ENCODE measurements at places on chromosomes 3 and 15.

DNA sequence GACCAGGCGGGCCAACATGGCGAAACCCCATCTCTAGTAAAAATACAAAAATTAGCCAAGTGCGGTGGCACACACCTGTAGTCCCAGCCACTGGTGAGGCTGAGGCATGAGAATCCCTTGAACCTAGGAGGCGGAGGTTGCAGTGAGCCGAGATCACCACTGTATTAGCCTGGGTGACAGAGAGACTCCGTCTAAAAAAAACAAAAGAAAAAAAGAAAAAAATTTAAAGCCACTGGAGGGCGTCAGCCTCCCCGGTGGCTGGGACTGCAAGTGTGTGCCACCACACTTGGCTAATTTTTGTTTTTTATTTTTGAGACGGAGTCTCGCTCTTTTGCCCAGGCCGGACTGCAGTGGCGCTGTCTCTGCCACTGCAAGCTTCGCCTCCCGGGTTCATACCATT lies 7.9 kb downstream of the RTF1 start:
- peak overlapping the region; percentile 48 for H3K4me3 ChIP-seq
- DNase-seq, result no peak
- no peaks in the 10 kb centered on the region for H3K27me3 ChIP-seq
- peaks cover 44% of the 10 kb centered on the region for H3K4me1 ChIP-seq
- peaks cover 11% of the 10 kb centered on the region for H3K36me3 ChIP-seq

- H3K4me3 ChIP-seq, result no peak overlapping the region
- no peaks in the 10 kb centered on the region for H3K4me1 ChIP-seq
- H3K27ac ChIP-seq, result no peak overlapping the region
- no peaks in the 10 kb centered on the region for H3K36me3 ChIP-seq
Measured at GRCh38 chr3:171898192-171898591, 55.0 kb downstream of the TMEM212 start.

- H3K4me3 ChIP-seq, result no peak overlapping the region
- no peaks in the 10 kb centered on the region for H3K27me3 ChIP-seq
- no peak overlapping the region for H3K27ac ChIP-seq
- no peaks in the 10 kb centered on the region for H3K4me1 ChIP-seq
Measured at GRCh38 chr3:88997260-88997659, 110.2 kb upstream of the EPHA3 start.

GRCh38 chr3:122691195-122691594 lies 10.6 kb downstream of the PARP14 start:
- no peak overlapping the region for H3K27ac ChIP-seq

DNA sequence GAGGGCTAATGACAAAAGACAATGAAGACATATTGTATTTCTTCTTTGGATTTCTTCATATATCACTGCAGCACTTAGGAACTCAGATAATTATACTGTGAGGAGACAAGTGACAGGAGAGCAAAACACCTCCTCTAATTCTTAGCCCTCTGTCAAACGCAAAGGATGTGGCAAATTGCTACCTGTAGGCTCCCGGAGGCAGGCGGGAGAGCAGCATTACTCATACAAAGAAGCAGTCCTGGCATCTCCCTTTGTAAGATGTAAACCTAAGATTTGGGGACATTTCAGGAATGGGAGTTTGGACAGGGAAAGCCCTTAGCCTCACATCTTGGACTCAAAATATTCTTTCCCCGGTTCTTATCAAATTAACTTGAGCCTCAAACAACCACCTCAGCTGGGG lies 460.8 kb downstream of the SOX2 start:
- no peak overlapping the region for H3K4me3 ChIP-seq
- no peak overlapping the region for H3K27ac ChIP-seq

DNA sequence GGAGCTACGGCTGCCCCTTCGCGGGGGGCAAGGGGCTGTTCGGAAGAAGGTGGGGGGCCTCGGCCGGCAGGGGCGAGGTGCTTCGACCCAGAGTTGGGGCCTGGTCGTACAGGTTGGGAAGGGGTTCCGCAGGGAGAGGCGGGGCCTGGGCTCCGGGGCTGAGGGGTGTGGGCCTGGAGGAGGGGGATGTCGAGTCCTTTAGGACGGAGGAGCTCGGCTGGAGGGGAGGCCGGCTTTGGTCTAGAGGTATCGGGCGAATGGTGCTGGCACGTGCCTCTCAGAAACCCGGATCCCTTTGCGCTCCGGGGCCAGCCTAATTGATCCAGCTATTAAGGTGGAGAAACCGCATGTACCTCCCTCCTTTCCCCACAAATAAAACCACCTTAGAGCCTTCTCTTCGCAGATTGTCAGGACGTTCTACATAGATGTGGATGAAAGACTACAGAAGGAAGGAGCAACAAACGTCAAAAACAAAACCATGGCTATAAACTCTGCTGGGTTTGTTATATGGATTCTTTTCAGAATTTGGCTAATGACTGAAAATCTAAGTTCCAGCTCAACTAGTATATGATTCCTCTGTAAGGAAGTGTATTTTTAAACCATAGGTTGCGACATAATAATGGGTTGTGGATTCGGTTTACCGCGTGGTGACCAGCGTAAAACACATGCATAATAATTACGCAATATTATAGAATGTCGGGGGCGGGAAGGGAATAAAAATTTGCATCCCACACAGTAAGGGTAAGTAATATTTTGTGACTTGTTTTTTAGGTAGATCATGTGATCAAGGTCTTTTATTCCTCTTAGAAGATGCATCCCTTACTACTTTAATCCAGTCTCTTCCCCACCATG lies 644 bp upstream of the NGLY1 start:
- H3K27me3 ChIP-seq, result peaks cover 3% of the 10 kb centered on the region
- peaks cover 14% of the 10 kb centered on the region for H3K36me3 ChIP-seq
- DNase-seq, result no peak
- H3K4me1 ChIP-seq, result peaks cover 51% of the 10 kb centered on the region
- H3K27ac ChIP-seq, result peak overlapping the region; percentile 78

DNA sequence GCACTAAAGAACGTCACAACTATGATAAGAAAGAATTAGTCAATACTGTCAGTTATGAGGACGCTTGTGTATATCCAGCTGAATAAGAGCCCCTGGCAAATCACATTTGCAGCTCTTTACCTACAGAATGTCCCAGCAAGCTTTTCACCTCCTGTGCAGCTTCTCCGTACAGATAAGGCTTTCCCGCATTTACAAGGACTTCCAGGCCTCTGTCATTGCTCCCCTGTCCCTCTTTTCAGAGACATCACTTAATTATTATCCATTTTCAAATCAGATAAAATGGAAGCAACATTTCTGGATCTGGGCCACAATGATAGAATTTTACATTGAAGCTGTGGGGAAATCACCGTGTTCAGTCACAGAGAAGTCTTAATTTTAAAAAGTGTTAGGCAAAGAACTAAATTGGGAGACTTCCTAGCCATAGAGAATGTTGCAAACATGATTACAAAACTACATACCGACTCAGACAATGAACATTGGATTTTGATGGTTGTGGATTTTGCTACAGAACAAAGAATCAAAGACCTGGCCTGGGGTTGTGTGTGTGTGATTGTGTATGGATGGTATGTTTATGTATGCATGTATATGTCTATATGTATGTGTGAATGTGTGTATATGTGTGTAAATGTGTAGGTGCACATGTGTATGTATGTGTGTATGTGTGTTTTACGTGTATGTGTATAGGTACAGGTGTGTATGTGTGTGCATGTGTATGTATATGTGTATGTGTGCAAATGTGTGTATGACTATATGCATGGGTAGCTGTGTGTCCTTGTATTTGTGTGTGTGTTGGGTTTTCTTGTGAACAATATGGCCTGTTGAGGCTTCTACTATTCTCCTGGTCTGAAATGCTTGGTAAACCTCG lies 41.5 kb downstream of the MGLL start:
- no peak overlapping the region for H3K4me3 ChIP-seq
- no peak for DNase-seq
- peaks cover 5% of the 10 kb centered on the region for H3K27me3 ChIP-seq
- peaks cover 3% of the 10 kb centered on the region for H3K4me1 ChIP-seq
- H3K27ac ChIP-seq, result no peak overlapping the region

GRCh38 chr3:143529018-143529478 lies 319.2 kb downstream of the SLC9A9 start:
- DNase-seq, result no peak
- H3K4me3 ChIP-seq, result no peak overlapping the region
- H3K4me1 ChIP-seq, result no peaks in the 10 kb centered on the region
- H3K27me3 ChIP-seq, result no peaks in the 10 kb centered on the region
- no peaks in the 10 kb centered on the region for H3K36me3 ChIP-seq

DNA sequence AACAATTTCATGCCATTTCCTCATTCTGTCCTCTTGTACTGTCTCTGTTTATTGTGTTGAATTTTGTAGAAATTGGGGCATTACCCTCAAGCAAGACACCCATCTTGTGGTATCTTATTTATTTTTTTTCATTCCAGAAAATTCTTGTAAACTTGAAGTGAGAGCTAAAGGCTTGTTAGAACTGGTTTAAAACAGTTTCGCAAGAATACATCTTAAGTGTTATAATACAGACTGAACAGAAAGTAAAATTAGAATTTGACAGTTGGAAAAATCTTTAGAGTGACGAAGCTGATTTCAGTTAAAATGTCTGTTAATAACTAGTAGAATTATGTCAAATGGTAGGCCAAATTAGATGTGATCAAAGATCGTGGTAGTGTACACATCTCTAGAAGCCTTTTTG lies 26.9 kb downstream of the RNF13 start:
- peaks cover 38% of the 10 kb centered on the region for H3K36me3 ChIP-seq
- H3K27ac ChIP-seq, result no peak overlapping the region
- H3K4me1 ChIP-seq, result peaks cover 11% of the 10 kb centered on the region
- H3K27me3 ChIP-seq, result no peaks in the 10 kb centered on the region
- no peak overlapping the region for H3K4me3 ChIP-seq

DNA sequence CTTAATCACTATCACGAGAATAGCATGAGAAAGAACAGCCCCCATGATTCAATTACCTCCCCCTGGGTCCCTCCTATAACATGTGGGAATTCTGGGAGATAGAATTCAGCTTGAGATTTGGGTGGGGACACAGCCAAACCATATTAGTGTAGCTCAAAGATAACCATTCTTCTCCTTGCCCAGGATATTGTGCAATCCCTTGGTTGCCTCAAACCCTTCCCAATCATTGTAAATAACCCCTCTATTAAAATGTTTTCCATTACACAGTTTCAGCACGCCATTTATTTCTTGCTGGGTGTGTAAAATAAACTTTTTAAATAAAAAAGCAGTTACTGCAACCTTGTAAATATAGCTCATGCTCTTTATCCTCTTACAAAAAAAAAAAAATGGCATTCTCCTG lies 47.7 kb downstream of the ZNF385D start:
- DNase-seq, result no peak
- H3K27me3 ChIP-seq, result no peaks in the 10 kb centered on the region
- H3K4me1 ChIP-seq, result no peaks in the 10 kb centered on the region
- H3K4me3 ChIP-seq, result no peak overlapping the region
- H3K27ac ChIP-seq, result no peak overlapping the region

GRCh38 chr3:25235466-25235865 lies 192.6 kb upstream of the RARB start:
- DNase-seq, result no peak
- H3K27ac ChIP-seq, result no peak overlapping the region
- H3K27me3 ChIP-seq, result no peaks in the 10 kb centered on the region
- H3K36me3 ChIP-seq, result no peaks in the 10 kb centered on the region
- no peaks in the 10 kb centered on the region for H3K4me1 ChIP-seq

GRCh38 chr15:77747175-77748077 lies 114.7 kb upstream of the LINGO1 start:
- no peaks in the 10 kb centered on the region for H3K27me3 ChIP-seq
- no peak overlapping the region for H3K4me3 ChIP-seq
- no peaks in the 10 kb centered on the region for H3K4me1 ChIP-seq
- H3K27ac ChIP-seq, result no peak overlapping the region
- no peak for DNase-seq
- H3K36me3 ChIP-seq, result no peaks in the 10 kb centered on the region

- no peak overlapping the region for H3K27ac ChIP-seq
- peaks cover 2% of the 10 kb centered on the region for H3K4me1 ChIP-seq
- H3K27me3 ChIP-seq, result peaks cover 45% of the 10 kb centered on the region
- no peak overlapping the region for H3K4me3 ChIP-seq
Measured at GRCh38 chr15:55586808-55587207, 1.3 kb downstream of the PYGO1 start.

DNA sequence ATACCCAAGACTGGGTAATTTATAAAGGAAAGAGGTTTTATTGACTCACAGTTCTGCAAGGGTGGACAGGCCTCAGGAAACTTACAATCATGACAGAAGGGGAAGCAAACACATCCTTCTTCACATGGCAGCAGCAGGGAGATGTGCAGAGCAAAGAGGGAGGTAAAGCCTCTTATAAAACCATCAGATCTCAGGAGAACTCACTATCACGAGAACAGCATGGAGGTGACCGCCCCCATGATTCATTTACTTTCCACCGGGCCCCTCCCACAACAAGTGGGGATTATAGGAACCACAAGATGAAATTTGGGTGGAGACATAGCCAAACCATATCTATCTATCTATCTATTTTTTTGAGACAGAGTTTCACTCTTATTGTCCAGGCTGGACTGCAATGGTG lies 5.4 kb downstream of the GDPGP1 start:
- H3K27ac ChIP-seq, result no peak overlapping the region
- H3K4me1 ChIP-seq, result peaks cover 32% of the 10 kb centered on the region
- H3K27me3 ChIP-seq, result no peaks in the 10 kb centered on the region
- peaks cover 29% of the 10 kb centered on the region for H3K36me3 ChIP-seq
- H3K4me3 ChIP-seq, result no peak overlapping the region

GRCh38 chr15:55796321-55796965 lies 53.5 kb upstream of the PRTG start:
- no peak overlapping the region for H3K4me3 ChIP-seq
- peaks cover 1% of the 10 kb centered on the region for H3K4me1 ChIP-seq
- H3K36me3 ChIP-seq, result no peaks in the 10 kb centered on the region
- peaks cover 13% of the 10 kb centered on the region for H3K27me3 ChIP-seq
- H3K27ac ChIP-seq, result no peak overlapping the region

DNA sequence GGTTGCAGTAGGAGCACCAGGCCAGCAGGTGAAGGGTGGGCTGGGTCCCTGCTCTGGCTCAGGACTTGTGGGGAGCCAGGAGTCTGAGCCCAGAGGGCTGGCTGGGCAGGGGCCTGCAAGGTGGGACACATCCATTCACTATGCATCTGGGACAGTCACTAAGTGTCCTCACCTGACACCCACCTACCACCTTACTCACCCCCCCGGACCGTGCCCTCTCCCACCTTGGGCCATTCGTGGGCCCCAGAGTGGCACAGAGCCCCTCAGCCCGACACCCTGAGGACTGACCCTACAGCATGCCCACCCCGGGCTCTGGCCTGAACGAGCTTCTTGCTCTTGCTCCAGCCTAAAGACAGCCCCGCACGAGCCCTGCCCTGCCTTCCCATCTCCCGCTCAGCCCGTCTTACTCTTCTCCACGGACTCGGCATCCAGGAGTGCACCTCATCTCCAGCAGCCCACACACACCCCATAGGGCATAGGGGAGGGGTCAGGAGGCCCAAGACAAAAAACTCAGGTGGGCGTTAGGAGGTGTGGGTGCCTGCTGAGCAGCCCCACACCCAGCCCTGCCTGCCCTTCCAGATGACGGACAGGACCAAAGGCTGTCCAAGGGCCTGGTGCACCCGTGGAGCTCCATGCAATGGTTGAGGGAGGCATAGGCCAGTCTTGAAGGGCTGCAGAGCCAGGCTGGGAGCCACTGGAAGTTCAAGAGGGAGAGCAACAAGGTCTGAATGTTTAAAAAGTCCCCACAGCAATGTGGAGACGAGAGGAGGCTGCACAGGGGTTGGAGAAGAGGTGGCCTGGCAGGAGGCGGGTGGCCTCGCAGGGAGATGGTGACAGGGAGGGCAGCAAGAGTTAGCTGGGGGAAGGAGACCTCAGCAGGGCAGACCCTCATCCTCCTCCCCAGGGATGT lies 27.0 kb downstream of the PTH1R start:
- no peak overlapping the region for H3K4me3 ChIP-seq
- H3K27me3 ChIP-seq, result no peaks in the 10 kb centered on the region
- DNase-seq, result no peak
- peaks cover 11% of the 10 kb centered on the region for H3K4me1 ChIP-seq
- no peak overlapping the region for H3K27ac ChIP-seq
- no peaks in the 10 kb centered on the region for H3K36me3 ChIP-seq

GRCh38 chr15:70503798-70504298 lies 259.5 kb downstream of the UACA start:
- peaks cover 9% of the 10 kb centered on the region for H3K36me3 ChIP-seq
- H3K4me1 ChIP-seq, result peaks cover 57% of the 10 kb centered on the region
- no peak overlapping the region for H3K4me3 ChIP-seq
